Tongue (tissue), 3 donors: ENCODE measurements at places on chromosomes 6 and 20. TPM values are rescaled to one million over a fixed set of nuclear protein-coding genes. Genes with fewer than 3 reads are reported as not detected.

OR12D3 gene
- total RNA-seq: not detected

DLL1 gene
- 25.0 TPM for total RNA-seq

SALL4 gene
- total RNA-seq: 0.41 TPM

TMEM244 gene
- total RNA-seq: 2.3 TPM

ASIP gene
- total RNA-seq: not detected

TSHZ2 gene
- 11.8 TPM for total RNA-seq

TPMT gene
- 4.2 TPM for total RNA-seq

TNFRSF6B gene
- total RNA-seq: 1.1 TPM

GJA10 gene
- not detected for total RNA-seq

IRF4 gene
- total RNA-seq: 1.8 TPM

TPBG gene
- total RNA-seq: 16.6 TPM

MYLK2 gene
- total RNA-seq: 55.9 TPM

FLOT1 gene
- total RNA-seq: 79.3 TPM

MMUT gene
- 33.4 TPM for total RNA-seq

MTFR2 gene
- total RNA-seq: 1.9 TPM

SRMS gene
- not detected for total RNA-seq

SSTR4 gene
- not detected for total RNA-seq

LPA gene
- 0.10 TPM for total RNA-seq

PNRC1 gene
- 165 TPM for total RNA-seq

FOXQ1 gene
- total RNA-seq: 6.4 TPM

FNDC11 gene
- total RNA-seq: 0.10 TPM

OPN5 gene
- total RNA-seq: not detected

NKX2-4 gene
- not detected for total RNA-seq

KCNK16 gene
- not detected for total RNA-seq

GFRA4 gene
- not detected for total RNA-seq

FILIP1 gene
- total RNA-seq: 71.9 TPM

MAS1 gene
- total RNA-seq: not detected

PBOV1 gene
- not detected for total RNA-seq

ADAT2 gene
- total RNA-seq: 9.3 TPM

ACTL10 gene
- total RNA-seq: 0.10 TPM

LRRN4 gene
- not detected for total RNA-seq

DSP gene
- total RNA-seq: 167 TPM

EDN1 gene
- 6.7 TPM for total RNA-seq

CDH4 gene
- 1.1 TPM for total RNA-seq

DNMT3B gene
- 2.9 TPM for total RNA-seq

PLCB4 gene
- 16.4 TPM for total RNA-seq

CEP85L gene
- total RNA-seq: 68.9 TPM

ZC3H12D gene
- total RNA-seq: 0.72 TPM

NAPB gene
- total RNA-seq: 23.7 TPM

TNFAIP3 gene
- 19.9 TPM for total RNA-seq

DEFB132 gene
- not detected for total RNA-seq

SAPCD1 gene
- not detected for total RNA-seq

DST gene
- total RNA-seq: 589 TPM

SERAC1 gene
- 14.2 TPM for total RNA-seq

DNPH1 gene
- 33.0 TPM for total RNA-seq

SMIM26 gene
- 143 TPM for total RNA-seq

CALHM4 gene
- not detected for total RNA-seq
